ENCODE measurements at places on chromosomes 4 and X. TPM values are rescaled to one million over a fixed set of nuclear protein-coding genes. Genes with fewer than 3 reads are reported as not detected.

DNA sequence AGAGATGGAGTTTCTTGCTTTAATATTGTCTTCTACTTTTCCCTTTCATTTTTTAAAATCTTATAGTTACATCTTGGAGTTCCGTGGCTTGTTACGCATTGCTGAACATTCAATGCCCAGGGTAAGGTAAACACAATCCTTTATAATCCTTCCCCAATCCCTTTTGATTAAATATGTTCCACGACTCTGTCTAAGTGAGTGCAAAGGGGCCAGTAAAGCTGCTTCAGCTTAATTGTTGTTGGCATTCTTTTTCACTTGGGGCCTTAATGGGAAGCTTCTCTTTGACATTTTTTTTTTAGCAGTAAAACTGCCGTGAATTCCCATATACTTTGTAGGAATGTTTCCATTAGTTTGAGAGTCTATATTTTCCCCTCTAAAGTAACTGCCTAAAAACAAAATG lies 1028.1 kb downstream of the C4orf33 start:
- no peak for DNase-seq

GRCh38 chrX:108126661-108127060 lies 35.1 kb downstream of the ATG4A start:
- no peak for DNase-seq

- DNase-seq, result no peak
Observed at GRCh38 chrX:133414406-133415275, 648 bp downstream of the GPC4 start.

GRCh38 chr4:176789955-176790354 lies 2.8 kb downstream of the VEGFC start:
- no peak for DNase-seq

- DNase-seq, result peak; percentile 72
Observed at GRCh38 chrX:153726286-153727122, 1.8 kb downstream of the ABCD1 start.

SSX4 gene
- total RNA-seq, result 0.32 TPM

POU3F4 gene
- 1.4 TPM for total RNA-seq

Measured in H1 (cell line).